ENCODE measurements at places on chromosomes 11 and 22. TPM values are rescaled to one million over a fixed set of nuclear protein-coding genes. Genes with fewer than 3 reads are reported as not detected.

GRCh38 chr22:33162196-33162595, 104.0 kb upstream of the SYN3 start:
- DNase-seq: no peak

Gene FOLR3
- total RNA-seq: not detected

DNA sequence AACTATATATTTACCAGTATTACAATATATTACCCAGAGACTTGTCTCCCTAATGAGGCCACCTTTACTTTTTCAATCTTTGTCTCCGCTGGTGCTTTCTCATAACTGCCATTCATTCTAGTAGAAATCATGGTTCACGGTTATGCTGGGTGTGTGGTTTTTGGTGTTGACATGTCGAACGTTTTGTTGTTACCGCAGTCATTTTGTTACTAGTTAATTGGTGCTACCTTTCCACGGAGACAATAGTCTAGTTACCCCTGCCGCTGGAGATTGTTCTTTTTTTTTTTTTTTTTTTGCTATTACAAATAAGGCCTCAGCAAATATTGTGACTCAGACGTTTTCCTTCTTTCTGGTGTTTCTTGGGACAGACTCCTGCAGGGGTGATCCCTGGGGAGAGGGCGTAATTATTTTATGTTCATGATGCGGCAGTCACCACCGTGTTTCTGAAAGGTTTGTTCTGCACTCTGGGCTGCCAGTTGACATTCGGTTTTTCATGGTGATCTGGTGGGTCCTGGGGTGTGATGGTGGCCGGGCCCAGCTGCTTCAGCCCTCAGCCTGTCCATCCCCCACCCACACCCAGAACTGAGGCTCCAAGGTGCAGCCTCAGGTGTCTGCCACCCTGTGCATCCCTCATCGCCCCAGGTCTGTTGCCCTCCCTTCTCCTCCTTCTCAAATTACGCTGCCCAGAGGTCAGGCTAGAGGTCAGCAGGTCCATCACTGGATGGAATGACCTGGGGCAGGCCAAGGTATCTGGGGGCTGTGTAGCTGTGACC, 28.6 kb downstream of the LRP5 start:
- DNase-seq: no peak

DNA sequence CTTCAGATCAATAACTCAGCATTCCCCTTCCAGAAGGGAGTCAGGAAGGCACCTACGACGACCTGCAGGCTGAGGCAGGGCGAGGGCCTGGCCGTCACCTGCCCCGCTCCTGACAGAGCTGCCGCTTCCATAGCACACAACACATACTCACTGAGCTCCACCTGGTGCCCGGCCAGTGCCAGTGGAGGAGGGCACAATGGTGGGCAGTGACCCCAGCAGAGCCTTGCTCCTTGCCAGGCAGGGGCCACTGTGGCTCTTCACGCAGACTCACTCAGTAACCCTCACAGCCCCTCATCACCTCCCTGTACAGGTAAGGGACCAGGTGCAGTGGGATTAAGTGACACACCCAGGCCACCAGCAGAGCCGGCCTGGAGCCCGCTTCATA, 24.6 kb downstream of the LRFN4 start:
- DNase-seq: no peak

DNA sequence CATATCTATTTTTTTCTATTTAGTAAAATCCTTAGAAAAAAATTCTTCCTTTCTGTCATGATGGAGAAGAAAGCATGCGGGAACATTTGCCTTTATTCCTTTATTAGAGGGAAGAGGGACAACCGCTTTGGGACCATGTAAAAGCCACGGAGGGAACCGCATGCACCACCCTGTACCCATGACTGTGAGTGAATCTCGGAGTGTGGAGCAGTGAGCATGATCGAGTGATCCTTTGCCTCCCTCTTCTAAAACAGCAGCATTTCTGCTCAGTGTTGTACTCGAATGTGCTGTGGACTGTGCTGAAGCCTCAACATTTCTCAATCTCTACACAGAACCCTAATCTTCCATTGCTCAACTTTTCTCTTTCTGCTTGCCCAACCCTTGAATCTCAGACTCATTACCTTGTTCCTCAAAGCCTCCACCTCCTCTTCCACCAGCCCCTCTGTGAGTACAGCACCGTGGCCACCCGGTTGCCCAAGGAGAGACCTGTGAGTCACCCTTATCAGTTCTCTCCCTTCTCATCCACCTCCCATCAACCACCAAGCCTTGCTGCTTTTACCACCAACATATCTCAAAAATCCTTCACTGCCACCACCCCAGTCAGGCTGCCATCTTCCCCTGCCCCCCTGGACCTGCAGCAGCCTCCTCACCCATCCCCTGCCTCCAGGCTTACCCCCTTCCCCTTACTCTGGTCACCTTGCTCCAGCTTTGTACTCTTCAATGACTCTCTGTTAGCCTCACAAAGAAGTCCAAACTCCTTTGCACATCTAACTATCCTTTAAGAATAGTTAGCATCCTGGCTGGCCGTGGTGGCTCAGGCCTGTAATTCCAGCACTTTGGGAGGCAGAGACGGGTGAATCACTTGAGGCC, 103.1 kb downstream of the NAT10 start:
- DNase-seq: peak; percentile 25

Gene RAB36
- 10.9 TPM for total RNA-seq

GRCh38 chr11:47938791-47939560, 41.4 kb upstream of the PTPRJ start:
- no peak for DNase-seq

GRCh38 chr11:72294616-72295395, 50.8 kb upstream of the PHOX2A start:
- no peak for DNase-seq

DNA sequence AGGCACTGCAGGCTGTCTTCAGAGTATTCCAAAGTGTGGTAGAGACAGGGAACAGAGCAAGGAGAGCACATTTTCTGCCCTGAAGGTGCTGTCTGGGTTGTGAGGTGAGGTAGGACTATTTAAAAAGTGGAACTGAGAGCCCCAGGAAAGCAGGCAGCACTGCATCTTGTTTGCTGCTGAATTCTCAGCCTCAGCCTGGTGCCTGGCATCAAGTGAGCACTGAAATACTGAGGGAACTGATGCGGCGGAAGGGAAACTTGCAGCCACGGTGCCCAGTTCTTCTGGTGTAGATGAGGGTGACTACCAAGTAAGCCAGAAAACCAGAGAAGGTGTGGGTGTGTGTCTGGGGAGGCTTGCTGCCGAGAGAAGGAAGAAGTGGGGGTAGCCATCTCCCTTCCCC, 59.5 kb downstream of the TNRC6B start:
- no peak for DNase-seq

- peak; percentile 25 for DNase-seq
Measured at GRCh38 chr11:75896843-75897419, 81.9 kb downstream of the UVRAG start.

Gene PDHX
- total RNA-seq: 17.1 TPM

Gene GPR83
- not detected for total RNA-seq

DNA sequence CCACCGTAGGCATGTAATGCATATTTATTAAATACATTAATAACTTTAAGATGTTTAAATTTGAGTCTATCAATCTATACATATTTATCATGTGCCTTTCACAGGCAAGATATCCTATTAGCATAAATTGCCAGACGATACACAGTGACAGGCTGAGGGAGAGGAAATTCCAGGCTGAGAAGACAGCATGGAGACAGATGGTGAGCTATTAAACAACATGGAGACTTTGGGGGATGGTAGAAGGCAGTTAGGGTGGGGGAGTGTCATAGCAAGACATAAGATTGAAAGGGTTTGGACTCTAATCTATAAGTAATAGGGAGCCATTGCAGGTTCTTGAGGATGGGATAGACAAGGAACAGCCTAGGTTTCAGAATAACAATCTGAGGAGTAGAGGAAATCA, 138.5 kb downstream of the NXPE2 start:
- DNase-seq: no peak

GRCh38 chr11:67352546-67353316, 615 bp downstream of the POLD4 start:
- DNase-seq: no peak

- no peak for DNase-seq
Measured at GRCh38 chr22:22667966-22668880, 23.8 kb downstream of the GGTLC2 start.

DNA sequence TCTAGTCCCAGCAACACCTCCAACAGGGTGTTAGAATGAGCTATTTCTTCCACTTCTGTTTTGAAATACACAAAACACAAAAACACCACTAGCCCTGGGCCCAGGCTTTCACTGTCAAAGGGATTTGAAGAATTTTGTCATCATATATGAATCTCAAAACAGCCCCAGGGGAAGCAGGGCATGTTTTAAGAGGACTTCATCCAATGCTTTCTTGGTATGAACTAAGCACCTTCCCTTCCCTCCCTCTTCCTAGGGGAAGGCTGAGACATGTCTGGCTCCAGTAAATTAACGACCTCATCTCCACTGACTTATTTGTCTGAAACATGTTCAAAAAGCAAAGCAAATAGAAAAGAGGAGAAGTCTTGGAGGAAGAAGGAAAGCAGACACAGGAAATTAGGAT, 75.7 kb upstream of the INCENP start:
- DNase-seq: no peak

- no peak for DNase-seq
Measured at GRCh38 chr11:127619946-127620345, 619.4 kb upstream of the KIRREL3 start.

Gene ARHGAP20
- not detected for total RNA-seq

Gene SPINDOC
- 22.5 TPM for total RNA-seq

Gene SDHD
- 140 TPM for total RNA-seq

DNA sequence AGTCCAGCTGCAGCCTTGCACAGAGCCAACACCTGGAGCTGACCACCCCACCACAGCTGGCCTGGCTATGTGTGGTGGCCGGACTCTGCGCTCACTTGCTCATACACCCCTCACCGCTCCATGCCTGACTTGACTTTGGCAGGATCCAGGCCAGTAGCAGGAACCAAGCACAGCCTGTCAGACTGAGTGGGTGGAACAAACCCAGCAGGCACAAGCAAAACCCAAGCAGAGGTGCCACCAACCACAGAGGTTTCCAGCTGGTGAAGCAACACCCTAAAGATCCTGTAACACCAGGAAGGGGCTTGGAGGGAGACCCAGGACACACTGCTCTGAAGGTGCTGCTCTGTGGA, 44.9 kb upstream of the WNT11 start:
- DNase-seq: no peak

DNA sequence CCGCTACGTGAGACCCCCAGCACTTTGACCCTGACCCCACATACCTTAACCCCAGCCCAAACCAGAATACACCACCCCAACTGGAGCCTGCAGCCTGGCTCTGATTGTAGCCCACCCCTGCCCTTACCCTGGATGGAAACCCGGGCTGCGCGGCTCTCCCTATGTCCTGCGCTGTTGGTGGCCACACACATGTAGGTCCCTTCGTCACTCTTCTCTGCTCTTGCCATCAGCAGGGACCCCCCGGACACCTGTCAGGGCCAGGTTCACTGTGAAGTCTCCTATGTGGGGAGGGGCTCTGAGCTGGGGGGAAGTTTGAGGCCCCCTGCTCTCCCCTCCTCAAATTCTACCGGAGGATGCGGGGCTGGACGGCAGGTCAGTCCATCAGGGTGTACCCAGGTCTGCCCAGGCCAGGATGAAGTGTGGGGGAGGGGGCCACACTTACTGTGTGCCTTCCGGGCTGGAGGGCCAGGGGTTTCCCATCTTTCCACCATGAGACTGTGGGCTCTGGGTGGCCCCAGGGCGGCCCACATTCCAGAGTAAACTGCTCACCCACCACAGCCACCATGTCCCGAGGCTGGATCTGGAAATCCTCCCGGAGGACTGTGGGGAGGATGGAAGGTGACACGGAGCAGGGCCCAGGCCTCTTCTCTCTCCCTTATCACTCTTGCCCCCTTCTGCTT, 1.5 kb downstream of the ROBO4 start:
- no peak for DNase-seq

Gene PHF21B
- not detected for total RNA-seq

- peak; percentile 56 for DNase-seq
Measured at GRCh38 chr11:9571071-9571762, 2.3 kb upstream of the WEE1 start.

GRCh38 chr22:43894122-43894521, 2.3 kb upstream of the PNPLA5 start:
- no peak for DNase-seq

Measured in Caki2 (cell line).